ENCODE measurements at places on chromosomes 16 and 17. TPM values are rescaled to one million over a fixed set of nuclear protein-coding genes. Genes with fewer than 3 reads are reported as not detected.

The AURKB gene
- total RNA-seq: 2.2 TPM

The ENDOV gene
- 23.4 TPM for total RNA-seq

The SULT1A3 gene
- total RNA-seq: 23.1 TPM

The DYNLL2 gene
- 33.8 TPM for total RNA-seq

The TNS4 gene
- 0.68 TPM for total RNA-seq

The ANKS4B gene
- total RNA-seq: not detected

The CDRT15 gene
- not detected for total RNA-seq

The GRAP gene
- total RNA-seq: 8.5 TPM

The MAF gene
- total RNA-seq: 60.0 TPM

The SAMD14 gene
- 9.2 TPM for total RNA-seq

The ABCA9 gene
- 14.6 TPM for total RNA-seq

The MEIOC gene
- total RNA-seq: not detected

The DHX58 gene
- total RNA-seq: 40.4 TPM

The CD300E gene
- total RNA-seq: 7.3 TPM

The CCL3 gene
- 8.5 TPM for total RNA-seq

The TMEM235 gene
- total RNA-seq: not detected

The ZC3H7A gene
- 66.3 TPM for total RNA-seq

The PIPOX gene
- total RNA-seq: 1.3 TPM

The ANKRD40CL gene
- total RNA-seq: not detected

The TBC1D3B gene
- 11.1 TPM for total RNA-seq

The SOST gene
- not detected for total RNA-seq

The STX1B gene
- total RNA-seq: 0.32 TPM

The ABCC11 gene
- total RNA-seq: not detected

The GLP2R gene
- 3.4 TPM for total RNA-seq

The PDILT gene
- total RNA-seq: not detected

The FAM83G gene
- total RNA-seq: 5.8 TPM

The DNAH17 gene
- total RNA-seq: 2.8 TPM

The SGSM2 gene
- total RNA-seq: 55.4 TPM

The CHST4 gene
- 0.27 TPM for total RNA-seq

The CCL16 gene
- total RNA-seq: 0.50 TPM

Measured in lower lobe of right lung (tissue), 2 donors.